Central memory CD8-positive, alpha-beta T cell (primary cell): ENCODE measurements at places on chromosomes 1 and 21.

GRCh38 chr21:28496517-28496916, 496.2 kb downstream of the LTN1 start:
- H3K27ac ChIP-seq, result peak overlapping the region; percentile 23
- no peaks in the 10 kb centered on the region for H3K36me3 ChIP-seq
- DNase-seq, result no peak
- no peaks in the 10 kb centered on the region for H3K4me1 ChIP-seq
- H3K27me3 ChIP-seq, result no peaks in the 10 kb centered on the region

GRCh38 chr1:228151180-228151925, 1.6 kb downstream of the GJC2 start:
- H3K4me1 ChIP-seq, result peaks cover 6% of the 10 kb centered on the region
- no peak for DNase-seq
- peak overlapping the region; percentile 85 for H3K27ac ChIP-seq
- H3K36me3 ChIP-seq, result peaks cover 29% of the 10 kb centered on the region

- H3K27ac ChIP-seq, result no peak overlapping the region
- no peaks in the 10 kb centered on the region for H3K36me3 ChIP-seq
- peak overlapping the region; percentile 74 for H3K4me3 ChIP-seq
- H3K4me1 ChIP-seq, result peaks cover 11% of the 10 kb centered on the region
- DNase-seq, result no peak
Measured at GRCh38 chr1:64471218-64472039, 1.5 kb downstream of the CACHD1 start.

- H3K36me3 ChIP-seq, result no peaks in the 10 kb centered on the region
- H3K4me1 ChIP-seq, result no peaks in the 10 kb centered on the region
- H3K27ac ChIP-seq, result no peak overlapping the region
- H3K4me3 ChIP-seq, result no peak overlapping the region
Measured at GRCh38 chr1:34066166-34066565, 98.9 kb downstream of the CSMD2 start.

GRCh38 chr1:210446479-210446878, 117.8 kb downstream of the HHAT start:
- H3K4me1 ChIP-seq, result peaks cover 13% of the 10 kb centered on the region
- DNase-seq, result peak; percentile 32
- H3K36me3 ChIP-seq, result no peaks in the 10 kb centered on the region
- H3K27ac ChIP-seq, result peak overlapping the region; percentile 52

- no peak overlapping the region for H3K4me3 ChIP-seq
- no peak overlapping the region for H3K27ac ChIP-seq
- H3K36me3 ChIP-seq, result no peaks in the 10 kb centered on the region
- H3K4me1 ChIP-seq, result peaks cover 14% of the 10 kb centered on the region
Measured at GRCh38 chr1:197394831-197395608, 127.0 kb downstream of the CRB1 start.

DNA sequence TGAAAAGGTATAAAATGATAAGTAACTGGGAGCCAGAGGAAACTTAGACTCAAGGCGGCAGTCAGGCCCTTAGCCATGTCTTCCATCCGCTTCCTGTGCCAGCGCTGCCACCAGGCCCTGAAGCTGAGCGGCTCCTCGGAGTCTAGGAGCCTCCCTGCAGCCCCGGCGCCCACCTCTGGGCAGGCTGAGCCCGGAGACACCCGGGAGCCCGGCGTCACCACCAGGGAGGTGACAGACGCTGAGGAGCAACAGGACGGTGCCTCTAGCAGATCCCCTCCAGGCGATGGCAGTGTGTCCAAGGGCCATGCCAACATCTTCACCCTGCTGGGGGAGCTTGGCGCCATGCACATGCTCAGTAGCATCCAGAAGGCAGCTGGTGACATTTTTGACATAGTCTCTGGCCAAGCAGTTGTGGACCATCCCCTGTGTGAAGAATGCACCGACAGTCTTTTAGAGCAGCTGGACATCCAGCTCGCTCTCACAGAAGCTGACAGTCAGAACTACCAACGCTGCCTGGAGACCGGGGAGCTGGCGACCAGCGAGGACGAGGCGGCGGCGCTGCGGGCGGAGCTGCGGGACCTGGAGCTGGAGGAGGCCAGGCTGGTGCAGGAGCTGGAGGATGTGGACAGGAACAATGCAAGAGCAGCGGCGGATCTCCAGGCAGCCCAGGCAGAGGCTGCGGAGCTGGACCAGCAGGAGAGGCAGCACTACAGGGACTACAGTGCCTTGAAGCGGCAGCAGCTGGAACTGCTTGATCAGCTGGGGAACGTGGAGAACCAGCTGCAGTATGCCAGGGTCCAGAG, at the start of gene BECN2:
TSS of gene BECN2 (plus strand) at position 76 of the 803 bp plus-strand sequence. CDS start at position 76, 0 bp downstream.
- no peak within 1 kb of the TSS for H3K4me3 ChIP-seq
- no peaks in the 10 kb centered on the region for H3K27me3 ChIP-seq
- H3K4me1 ChIP-seq, result no peaks in the 10 kb centered on the region

GRCh38 chr1:33123266-33123665, 42.3 kb downstream of the AZIN2 start:
- DNase-seq, result no peak
- H3K27ac ChIP-seq, result no peak overlapping the region
- H3K4me1 ChIP-seq, result peaks cover 12% of the 10 kb centered on the region
- peaks cover 8% of the 10 kb centered on the region for H3K36me3 ChIP-seq
- no peaks in the 10 kb centered on the region for H3K27me3 ChIP-seq

- peaks cover 10% of the 10 kb centered on the region for H3K27me3 ChIP-seq
- no peak overlapping the region for H3K27ac ChIP-seq
- H3K4me1 ChIP-seq, result no peaks in the 10 kb centered on the region
- H3K4me3 ChIP-seq, result no peak overlapping the region
- peaks cover 1% of the 10 kb centered on the region for H3K36me3 ChIP-seq
Measured at GRCh38 chr1:64318428-64318827, 115.0 kb downstream of the UBE2U start.

- no peaks in the 10 kb centered on the region for H3K27me3 ChIP-seq
- H3K27ac ChIP-seq, result no peak overlapping the region
- no peak for DNase-seq
- peaks cover 18% of the 10 kb centered on the region for H3K36me3 ChIP-seq
- no peak overlapping the region for H3K4me3 ChIP-seq
Measured at GRCh38 chr1:211781260-211781659, 49.3 kb downstream of the LPGAT1 start.

DNA sequence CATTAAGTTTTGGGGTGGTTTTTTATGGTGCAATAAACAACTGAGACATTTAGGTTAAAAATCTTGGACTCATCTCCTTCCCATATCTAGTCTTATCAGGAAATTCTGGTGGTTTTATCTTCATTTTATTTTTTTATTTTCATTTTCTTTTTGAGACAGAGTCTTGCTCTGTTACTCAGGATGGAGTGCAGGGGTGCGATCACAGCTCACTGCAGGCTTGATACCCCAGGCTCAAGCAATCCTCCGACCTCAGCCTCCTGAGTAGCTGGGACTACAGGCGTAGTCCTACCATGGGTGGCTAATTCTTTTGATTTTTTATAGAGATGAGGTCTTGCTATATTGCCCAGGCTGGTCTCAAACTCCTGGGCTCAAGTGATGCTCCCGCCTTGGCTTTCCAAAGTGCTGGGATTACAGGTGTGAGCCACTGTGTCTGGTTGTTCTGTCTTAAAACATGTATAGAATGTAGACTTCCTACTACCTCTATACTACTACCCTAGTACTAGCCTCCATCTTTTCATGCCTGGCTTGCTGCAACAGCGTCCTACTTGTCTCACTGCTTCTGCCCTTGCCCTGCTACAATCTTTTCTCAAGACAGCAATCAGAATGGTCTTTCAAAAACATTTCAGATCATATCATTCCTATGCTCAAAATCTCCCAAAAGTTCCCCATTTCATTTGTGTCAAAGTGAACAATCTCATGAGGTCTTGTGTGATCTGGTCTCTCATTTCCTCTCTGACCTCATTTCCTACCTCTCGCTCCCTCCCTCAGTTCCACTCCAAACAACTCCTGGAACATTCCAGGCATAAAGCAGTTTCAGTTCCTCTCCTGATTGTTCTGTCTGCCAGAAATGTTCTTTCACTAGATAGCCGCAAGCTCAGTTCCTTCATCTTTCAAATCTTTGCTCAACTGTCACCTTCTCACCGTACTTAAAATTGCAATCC, 5.9 kb upstream of the FCGR2A start:
- H3K27me3 ChIP-seq, result peaks cover 10% of the 10 kb centered on the region
- DNase-seq, result no peak
- no peaks in the 10 kb centered on the region for H3K36me3 ChIP-seq
- H3K4me3 ChIP-seq, result no peak overlapping the region

DNA sequence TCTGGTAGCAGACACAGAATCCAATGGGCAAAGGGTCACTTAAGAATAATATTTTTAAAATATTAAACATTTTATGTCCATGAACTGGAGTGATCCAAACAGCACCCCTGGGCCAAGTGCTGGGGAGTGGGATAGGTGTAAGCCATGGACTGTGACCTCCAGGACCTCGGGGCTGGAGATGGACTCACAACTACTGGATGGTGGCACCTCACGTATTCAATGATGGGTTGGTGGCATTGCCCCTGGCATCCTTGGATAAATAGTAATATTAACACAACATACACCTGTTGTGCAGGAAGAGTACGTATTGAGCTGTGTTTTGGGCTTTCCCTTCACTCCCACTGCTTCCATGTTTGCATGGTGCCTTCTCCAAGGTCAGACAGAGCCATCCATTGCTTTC, 39.3 kb upstream of the TENT5C start:
- H3K36me3 ChIP-seq, result no peaks in the 10 kb centered on the region
- no peak overlapping the region for H3K4me3 ChIP-seq
- no peak overlapping the region for H3K27ac ChIP-seq
- no peak for DNase-seq

- H3K4me3 ChIP-seq, result no peak overlapping the region
- H3K27me3 ChIP-seq, result no peaks in the 10 kb centered on the region
- H3K36me3 ChIP-seq, result no peaks in the 10 kb centered on the region
- no peak overlapping the region for H3K27ac ChIP-seq
- peaks cover 15% of the 10 kb centered on the region for H3K4me1 ChIP-seq
- DNase-seq, result no peak
Measured at GRCh38 chr1:3029481-3029961, 8.3 kb downstream of the ACTRT2 start.

- DNase-seq, result no peak
- no peaks in the 10 kb centered on the region for H3K27me3 ChIP-seq
- peaks cover 35% of the 10 kb centered on the region for H3K4me1 ChIP-seq
- H3K4me3 ChIP-seq, result no peak overlapping the region
- peaks cover 3% of the 10 kb centered on the region for H3K36me3 ChIP-seq
Measured at GRCh38 chr1:235952950-235953615, 86.4 kb upstream of the LYST start.

GRCh38 chr21:39599191-39599970, 13.4 kb upstream of the B3GALT5 start:
- H3K36me3 ChIP-seq, result no peaks in the 10 kb centered on the region
- peaks cover 29% of the 10 kb centered on the region for H3K27me3 ChIP-seq
- no peak for DNase-seq

- peak overlapping the region; percentile 51 for H3K27ac ChIP-seq
- peaks cover 36% of the 10 kb centered on the region for H3K4me1 ChIP-seq
- no peak overlapping the region for H3K4me3 ChIP-seq
- H3K36me3 ChIP-seq, result peaks cover 1% of the 10 kb centered on the region
Measured at GRCh38 chr1:25712299-25712970, 87.6 kb upstream of the SELENON start.

GRCh38 chr1:237562242-237562823, 328.4 kb downstream of the ZP4 start:
- no peak for DNase-seq
- H3K4me1 ChIP-seq, result no peaks in the 10 kb centered on the region
- peaks cover 16% of the 10 kb centered on the region for H3K27me3 ChIP-seq
- H3K27ac ChIP-seq, result no peak overlapping the region
- H3K36me3 ChIP-seq, result no peaks in the 10 kb centered on the region
- H3K4me3 ChIP-seq, result no peak overlapping the region

DNA sequence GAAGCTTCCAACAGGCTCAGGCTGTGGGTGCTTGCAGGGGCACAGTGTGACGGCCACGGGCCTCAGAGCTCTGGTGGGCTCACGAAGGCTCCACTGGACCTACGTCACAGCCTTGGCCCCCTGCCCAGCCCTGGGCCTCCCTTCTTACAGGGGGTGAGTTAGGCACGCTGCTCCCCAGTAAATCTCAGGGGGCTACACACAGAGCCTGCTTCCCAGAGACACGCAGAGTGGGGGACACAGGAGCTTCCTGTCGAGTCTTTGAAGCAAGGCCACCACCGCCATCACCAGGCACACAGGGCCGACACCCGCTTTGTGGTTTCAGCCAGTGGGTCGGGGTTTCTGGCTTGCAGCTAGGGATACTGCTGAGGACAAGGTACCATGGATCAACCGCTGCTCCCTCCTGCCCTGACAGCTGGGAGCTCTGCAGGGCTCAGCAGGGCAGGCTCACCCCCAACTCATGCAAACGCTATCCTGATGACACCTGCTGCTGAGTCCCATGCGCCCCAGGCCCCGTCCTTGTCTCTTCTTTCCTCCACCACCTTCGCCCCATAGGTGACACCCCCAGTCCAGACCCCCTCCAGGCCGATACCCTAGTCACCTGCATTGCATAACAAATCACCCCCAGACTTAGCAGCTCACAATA, 5.5 kb upstream of the CFAP410 start:
- no peak for DNase-seq
- no peaks in the 10 kb centered on the region for H3K27me3 ChIP-seq

DNA sequence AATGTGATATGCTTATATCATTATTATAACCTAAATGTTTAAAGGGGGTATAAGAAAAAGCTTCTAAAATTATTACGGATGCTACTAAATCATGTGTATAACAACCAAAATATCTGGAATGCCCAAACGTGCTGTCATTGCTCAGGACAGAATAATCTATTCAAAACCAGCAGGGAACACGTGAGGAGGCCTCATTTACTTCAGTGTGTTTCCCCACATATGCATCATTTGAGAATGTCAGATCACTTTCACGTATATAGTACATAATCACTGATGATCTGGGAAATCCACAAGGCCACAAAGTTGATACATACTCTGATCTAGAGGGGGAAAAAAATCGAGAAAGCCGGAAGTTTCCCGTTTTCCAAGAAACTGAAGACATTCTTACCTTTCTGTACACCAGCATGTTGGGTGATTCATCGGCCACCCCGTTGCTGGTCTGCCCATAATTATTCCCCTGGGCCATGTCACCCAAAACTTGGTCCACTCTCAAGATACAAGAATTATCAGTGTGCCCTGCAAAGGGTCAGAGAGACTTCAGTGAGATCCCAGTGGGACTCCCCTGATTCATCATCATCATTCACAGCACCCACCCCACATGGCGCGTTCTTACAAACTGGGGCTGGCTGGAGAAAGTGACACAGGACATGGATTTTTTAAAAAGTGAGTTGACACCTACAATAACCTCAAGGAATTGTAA, 1.5 kb downstream of the RGS7 start:
- peaks cover 16% of the 10 kb centered on the region for H3K27me3 ChIP-seq
- no peak overlapping the region for H3K27ac ChIP-seq
- H3K4me1 ChIP-seq, result no peaks in the 10 kb centered on the region
- no peaks in the 10 kb centered on the region for H3K36me3 ChIP-seq
- no peak overlapping the region for H3K4me3 ChIP-seq
